IMR-90 (cell line): ENCODE measurements at places on chromosomes 5 and 9.

DNA sequence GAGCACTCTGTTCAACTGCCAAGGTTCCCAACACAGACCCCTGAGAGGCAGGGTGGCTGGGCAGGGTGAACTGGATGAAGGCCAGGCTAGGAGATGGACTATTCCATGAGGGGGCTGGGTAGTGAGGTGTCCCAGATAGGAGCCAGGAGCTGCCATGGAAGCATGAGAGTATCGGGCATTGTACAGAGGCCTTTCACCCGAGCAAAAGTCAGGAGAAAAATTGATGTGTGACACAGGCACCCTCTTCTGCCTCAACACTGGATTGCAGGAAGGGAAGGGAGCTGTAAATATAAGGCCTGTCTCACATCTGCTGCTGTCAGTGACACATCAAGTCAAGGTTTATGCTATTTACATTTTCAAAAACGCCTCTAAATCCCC is 74.6 kb downstream of the UBAP1 start:
- DNase-seq: peak; percentile 70

GRCh38 chr9:9949978-9950377 is 662.8 kb downstream of the PTPRD start:
- no peak for DNase-seq

GRCh38 chr5:149273237-149273636 is 1.6 kb downstream of the AFAP1L1 start:
- DNase-seq: no peak

GRCh38 chr9:94927048-94927761 is 200.7 kb downstream of the AOPEP start:
- no peak for DNase-seq

DNA sequence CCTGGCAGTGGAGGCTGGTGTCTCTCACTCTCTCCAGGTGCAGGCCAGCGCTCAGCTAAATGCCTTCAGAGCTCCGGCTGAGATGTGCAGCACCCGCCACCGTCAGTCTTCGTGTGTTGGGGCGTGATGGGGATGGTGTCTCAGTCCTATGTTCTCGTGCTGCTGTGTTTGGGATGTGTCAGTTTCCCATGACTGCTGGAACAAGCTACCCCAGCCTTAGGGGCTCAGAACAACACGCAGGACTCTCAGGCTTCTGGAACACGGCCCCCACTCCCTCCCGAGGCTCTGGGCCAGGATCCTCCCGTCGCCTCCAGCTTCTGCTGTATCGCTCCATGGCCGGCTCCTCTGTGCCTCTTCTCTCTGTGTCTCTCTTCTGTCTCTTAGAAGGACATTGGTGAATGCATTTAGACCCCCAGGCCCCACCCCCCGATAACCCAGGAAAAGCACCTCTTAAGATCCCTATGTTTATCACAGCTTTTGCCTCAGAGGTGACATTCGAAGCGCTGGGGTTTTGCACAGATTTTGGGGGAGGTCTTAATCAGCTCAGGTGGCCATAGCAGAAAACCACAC is 9.6 kb upstream of the CEP72 start:
- no peak for DNase-seq

GRCh38 chr5:132764671-132765238 is 12.3 kb downstream of the SEPTIN8 start:
- no peak for DNase-seq

- peak; percentile 94 for DNase-seq
Observed at GRCh38 chr5:1793966-1794900, 5.4 kb downstream of the MRPL36 start.

DNA sequence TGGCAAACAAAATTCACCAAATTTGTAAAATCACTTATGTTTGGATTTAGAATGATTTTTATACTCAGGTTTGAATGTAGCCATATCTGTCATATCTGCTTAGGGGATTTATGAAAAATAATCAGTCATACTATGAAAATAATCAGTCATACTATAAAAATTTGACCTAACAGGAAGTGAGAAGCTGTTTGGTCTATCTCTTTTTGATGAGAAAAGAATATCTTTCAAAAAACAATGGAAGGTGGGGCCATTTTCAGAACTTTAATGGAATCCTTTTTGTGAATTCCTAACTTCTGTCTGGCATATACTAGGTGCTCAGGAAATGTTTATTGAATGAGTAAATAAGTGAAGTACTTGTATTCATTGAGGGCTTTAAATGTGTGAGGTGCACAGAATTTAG is 70.1 kb downstream of the CWC27 start:
- DNase-seq: no peak

- no peak for DNase-seq
Observed at GRCh38 chr9:4423207-4423610, 67.1 kb upstream of the SLC1A1 start.

GRCh38 chr5:168941901-168942300 is 359.0 kb downstream of the SLIT3 start:
- DNase-seq: no peak

DNA sequence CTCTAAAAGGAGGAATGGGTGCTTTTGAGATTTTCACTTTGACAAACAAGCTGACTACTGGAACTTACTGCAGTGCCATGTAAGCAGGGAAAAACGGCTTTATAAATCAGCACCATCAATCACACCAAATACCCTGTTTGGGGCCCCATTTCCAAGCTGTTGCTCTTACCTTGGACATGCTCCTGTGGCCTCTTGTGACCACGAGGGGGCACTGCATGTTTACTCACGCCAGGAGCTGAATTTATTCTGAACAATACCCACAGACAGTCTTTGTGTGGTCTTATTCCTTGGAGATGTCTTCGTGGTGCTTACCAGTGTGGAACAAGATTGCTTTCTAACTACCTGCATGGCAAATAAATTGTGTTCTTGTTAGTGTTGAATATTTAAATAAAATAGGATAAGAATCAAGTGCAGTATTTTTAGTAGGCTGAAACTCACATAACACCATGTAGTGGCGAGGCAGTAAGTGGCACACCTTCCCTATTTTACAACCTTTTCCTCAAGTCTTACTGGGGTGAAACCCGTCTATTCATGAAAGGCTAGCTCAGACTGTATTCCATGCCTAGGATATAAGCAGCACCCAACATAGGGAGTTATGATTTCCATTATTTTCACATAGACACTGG is 155.5 kb upstream of the NMUR2 start:
- DNase-seq: peak; percentile 12

DNA sequence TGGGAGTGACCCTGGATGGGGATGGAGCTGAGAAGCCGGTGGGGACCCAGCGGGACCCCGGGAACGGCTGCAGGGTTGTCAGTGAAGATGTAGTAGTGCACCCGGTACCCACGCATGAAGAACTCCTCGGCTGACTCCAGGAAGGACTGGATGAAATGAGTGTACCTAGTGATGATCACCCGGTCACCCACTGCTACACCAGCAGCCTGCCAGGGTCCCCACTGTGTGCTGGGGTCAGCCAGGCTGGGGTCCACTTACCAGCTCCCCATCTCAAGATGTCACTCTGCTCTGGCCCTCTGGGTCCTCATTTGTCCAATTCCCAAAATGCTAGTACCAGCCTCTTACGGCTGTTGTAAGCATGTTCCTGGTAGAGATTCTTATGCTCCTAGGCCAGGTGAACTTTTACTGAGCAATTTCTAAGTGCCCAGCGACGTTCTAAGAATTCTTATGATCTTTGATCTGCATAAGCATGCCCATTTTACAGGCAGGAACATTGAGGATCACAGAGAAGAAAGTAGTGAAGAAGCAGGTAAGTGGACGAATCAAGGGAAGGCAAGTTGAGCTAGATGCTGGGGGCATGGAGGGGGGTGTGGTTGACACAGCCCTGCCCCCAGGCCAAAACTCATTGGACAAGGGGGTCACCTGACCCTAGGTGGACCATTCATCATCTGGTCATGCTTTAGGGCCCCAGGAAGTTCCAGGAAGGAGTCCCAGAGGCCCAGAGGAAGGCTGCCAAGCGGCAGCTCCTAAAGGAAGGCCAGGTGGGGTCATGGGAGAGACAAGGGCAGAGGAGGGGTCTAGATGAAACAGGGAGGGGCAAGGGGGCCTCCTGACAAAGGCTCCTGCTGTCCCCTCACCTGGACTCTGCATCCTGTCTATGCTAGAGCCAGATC is 9.4 kb downstream of the GBGT1 start:
- no peak for DNase-seq

DNA sequence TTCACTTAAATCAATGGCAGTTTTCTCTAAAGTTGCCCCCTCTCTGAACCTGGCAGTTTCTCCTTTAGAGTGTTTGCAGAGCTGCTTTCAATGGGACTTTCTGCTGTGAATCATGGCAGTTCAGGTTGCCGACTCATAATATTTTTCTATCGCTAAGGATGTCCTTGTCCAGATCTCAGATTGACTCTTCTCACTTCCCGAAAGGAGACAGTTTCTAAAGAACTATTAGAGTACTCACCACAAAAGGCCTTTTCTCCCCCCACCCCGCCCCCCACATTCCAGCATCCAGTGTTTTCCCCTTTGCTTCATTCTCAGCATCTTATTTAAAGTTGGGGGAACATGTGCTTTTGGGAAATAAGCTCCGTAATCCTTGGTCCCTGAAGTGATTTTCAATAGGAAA is 443.5 kb upstream of the KLF4 start:
- peak; percentile 40 for DNase-seq

- DNase-seq: no peak
Observed at GRCh38 chr9:4308482-4308881, 8.6 kb upstream of the GLIS3 start.

GRCh38 chr5:141570655-141571054 is 48.1 kb downstream of the DIAPH1 start:
- DNase-seq: no peak

DNA sequence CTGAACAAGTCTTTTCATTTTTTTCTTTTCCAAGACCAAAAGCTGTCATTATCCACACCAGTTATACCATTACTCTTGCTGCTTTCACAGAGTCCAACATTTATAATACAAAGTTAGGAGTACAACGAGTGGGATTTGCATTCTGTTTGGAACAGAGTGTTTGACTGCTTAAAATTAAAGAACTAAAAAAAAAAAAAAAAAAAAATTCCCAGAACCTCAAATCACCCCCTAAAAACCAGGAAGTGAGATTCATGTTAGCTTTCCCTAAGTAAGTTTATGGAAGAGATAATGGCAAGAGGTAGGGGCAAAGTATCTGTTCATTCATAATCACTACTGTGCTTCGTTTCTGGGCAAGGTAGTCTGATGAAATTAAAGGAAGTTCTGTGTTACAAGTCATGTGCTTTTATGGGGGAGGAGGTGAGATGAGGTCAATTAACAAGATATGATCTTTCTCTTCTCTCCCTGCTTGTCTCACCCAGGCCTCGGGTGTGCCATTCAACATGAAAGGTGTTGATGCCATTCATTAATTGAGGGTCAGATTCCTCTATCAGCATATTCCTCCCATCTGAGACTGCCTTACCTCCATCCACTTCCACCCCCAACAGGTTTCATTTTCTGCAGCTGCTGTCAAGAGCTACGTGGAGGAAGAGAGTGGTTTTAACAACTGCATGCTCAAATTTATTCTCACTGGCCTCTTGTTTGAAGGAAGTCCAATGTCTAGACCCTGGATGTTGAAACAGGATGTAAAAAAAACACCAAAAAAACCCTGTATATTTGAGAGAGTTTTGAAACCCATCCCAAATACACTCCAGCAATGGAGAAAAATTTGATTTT is 58.1 kb downstream of the MARCHF3 start:
- DNase-seq: no peak

DNA sequence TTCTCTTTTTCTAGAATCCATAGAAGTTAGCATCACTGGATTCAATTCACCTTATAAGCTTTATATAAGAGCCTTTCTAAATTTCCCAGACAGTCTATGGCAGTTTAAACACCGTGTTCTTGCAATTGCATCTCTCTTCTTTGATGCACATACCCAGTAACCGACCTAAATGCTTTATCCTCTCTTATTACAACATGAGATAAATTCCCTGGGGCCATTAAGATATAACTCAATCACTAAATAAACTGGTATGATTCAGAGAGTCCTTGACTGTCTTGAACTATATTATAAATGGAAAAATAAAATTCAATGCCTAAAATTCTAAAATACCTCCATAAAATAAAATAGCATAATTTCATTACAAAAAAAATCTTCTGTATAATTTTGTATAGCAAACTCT is 98.1 kb downstream of the DIRAS2 start:
- no peak for DNase-seq

DNA sequence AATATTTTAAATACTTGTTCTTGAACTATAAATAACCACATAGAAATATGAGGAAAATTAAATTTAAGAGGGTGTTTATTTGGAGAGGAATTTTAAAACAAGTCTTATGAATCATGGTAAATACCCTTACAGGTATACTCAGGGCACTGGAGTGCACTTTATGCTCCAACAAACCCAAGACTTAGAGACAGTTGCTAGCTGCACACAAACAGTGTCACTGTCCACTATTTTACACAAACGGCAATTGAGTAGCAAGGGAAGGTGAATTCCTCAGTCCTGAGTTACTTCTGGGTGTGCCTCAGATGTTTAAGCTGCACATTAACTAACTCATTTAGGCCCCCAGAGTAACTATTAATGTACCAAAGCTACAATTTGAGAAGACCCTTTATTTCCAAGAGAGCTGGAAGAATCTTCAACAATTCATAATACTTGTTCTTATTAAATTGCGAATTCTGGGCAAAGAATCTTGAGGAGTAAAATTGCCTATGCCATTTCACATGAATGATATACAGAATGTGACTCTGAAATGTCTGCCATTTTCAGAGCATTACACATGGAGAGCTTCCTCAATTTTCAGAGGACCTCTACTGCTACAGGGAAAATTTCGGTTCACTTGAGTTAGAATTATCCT is 371.2 kb downstream of the PDE4D start:
- DNase-seq: no peak
